ENCODE measurements at places on chromosomes 12 and 14.

GRCh38 chr14:99518441-99519346, 37.5 kb downstream of the CCNK start:
- peak; percentile 69 for DNase-seq

GRCh38 chr12:98998697-98999299, 353.7 kb downstream of the APAF1 start:
- peak; percentile 80 for DNase-seq

GRCh38 chr12:4168036-4168435, 105.5 kb upstream of the CCND2 start:
- no peak for DNase-seq

- no peak for DNase-seq
These were observed 1.2 kb upstream of the DDN start for GRCh38 chr12:49000346-49000745.

DNA sequence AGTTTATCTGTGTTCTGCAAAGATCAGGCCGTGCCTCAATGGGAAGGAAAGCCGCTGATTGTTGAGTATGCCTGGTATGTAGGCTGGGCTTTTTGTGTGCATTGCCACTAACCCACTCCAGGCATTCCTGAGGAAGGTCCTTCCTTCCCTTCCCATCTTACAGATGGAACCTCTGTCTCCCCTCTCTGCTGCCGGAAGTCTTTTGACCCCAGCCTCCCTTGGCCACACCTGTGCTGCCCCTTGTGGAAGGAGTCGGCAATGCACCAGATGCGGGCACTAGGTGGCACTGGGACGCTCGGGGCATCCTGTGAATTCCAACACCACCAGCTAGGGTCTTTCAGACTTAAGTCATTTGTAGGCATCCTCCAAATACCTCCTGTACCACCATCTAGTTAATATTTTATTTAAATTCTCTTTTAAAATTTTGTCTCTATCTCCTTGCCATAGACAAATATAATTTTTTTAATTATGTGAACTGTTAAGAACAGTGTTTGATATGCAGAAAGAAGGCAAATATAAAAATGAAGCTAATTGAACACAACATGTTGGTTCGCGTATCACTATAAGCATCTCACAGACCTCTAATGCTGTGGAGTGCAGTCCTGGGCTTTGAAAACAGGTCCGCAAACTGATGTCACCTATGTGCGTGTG, 99.6 kb downstream of the RIN3 start:
- DNase-seq, result peak; percentile 18

All from cerebellar cortex (tissue), 1 donor.